ENCODE measurements at places on chromosomes 4 and X. TPM values are rescaled to one million over a fixed set of nuclear protein-coding genes. Genes with fewer than 3 reads are reported as not detected.

DNA sequence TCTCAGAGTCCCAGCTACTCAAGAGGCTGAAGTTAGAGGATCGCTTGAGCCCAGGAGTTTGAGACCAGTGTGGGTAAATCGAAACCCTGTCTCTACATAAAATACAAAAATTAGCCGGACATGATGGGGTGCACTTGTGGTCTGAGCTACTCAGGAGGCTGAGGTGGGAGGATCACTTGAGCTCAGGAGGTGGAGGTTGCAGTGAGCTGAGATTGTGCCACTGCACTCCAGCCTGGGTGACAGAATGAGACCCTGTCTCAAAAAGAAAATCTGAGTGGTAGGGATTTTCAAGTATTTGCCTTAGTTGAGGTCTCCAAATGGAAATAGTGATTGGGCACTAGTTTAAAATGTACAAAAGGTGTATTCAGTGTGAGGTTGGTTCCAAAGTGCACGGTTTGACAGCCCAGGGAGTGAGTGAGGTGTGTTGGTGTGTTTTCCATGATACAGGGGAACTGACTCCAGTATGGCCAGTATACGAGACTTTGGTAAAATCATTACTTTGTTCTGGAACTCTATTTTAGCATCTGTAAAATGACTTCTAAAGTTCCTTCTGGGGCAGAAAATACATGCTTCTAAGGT, 13.8 kb downstream of the ADD1 start:
- H3K27ac ChIP-seq, result no peak overlapping the region
- no peaks in the 10 kb centered on the region for H3K27me3 ChIP-seq
- peaks cover 42% of the 10 kb centered on the region for H3K36me3 ChIP-seq
- no peak overlapping the region for H3K4me3 ChIP-seq
- no peak for DNase-seq

Gene FRMPD3
- total RNA-seq, result 2.0 TPM

- no peaks in the 10 kb centered on the region for H3K27me3 ChIP-seq
- no peak within 1 kb of the TSS for H3K4me3 ChIP-seq
- no peak within 1 kb of the TSS for H3K27ac ChIP-seq
- no peak for DNase-seq
- no peaks in the 10 kb centered on the region for H3K36me3 ChIP-seq
Observed at GRCh38 chr4:76023389-76023788, at the start of gene CXCL10. TSS of gene CXCL10 (minus strand) at chr4:76023497. CDS start at chr4:76023431, 66 bp downstream.

DNA sequence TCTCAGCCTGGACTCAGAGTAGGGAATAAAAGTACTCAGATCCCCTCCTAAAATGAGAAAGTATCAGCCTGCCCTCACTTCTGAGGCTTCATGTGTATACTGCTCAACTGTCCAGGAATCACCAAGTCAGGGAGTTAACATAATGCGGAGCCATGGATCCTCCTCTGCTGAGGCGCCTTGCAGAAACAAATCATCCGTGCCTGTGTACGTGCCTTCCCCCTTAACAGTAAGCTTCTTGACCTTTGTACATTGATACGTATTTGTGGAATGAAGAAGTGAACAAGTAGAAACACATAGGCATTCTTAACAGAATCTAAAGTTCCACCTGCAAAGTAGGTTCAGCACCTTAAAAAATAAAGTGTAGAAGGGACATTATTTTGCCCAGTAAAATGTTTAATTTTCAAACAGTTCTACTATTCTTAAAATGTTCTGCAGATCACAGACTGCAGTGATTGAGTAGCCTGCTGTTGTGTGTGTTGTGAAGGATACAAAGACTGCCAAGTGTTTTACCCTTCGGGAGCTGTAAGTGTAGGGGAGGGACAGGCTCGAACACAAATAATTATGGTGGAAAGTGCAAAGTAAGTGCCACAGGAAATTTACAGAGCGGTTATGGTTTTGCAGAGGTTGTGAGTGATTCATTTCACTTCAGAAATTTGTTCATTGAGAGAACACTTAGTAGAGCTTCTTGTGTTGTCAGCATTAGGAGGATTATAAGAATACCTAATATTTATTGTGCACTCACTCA, 61.9 kb downstream of the ARHGAP10 start:
- H3K4me1 ChIP-seq, result peaks cover 36% of the 10 kb centered on the region
- H3K27me3 ChIP-seq, result peaks cover 3% of the 10 kb centered on the region
- H3K27ac ChIP-seq, result no peak overlapping the region

DNA sequence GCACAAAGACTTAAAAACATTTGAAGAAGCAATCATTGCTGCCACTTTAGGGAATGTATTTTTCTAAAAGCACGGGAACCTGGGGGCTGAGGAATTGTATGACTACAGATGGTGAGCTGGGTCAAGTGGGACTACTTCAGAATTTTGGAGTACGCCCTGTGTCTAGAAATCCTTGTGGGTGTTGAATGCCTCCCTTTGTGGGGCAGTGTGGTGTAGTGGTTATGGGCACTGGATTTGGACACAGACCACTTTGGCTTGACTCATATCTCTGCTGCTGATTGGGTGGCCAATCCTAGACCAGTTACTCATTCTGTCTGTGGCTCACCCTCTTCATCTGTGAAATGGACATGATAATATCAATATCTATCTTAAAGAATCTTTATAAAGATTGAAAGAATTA, 155.0 kb upstream of the RPS6KA3 start:
- no peaks in the 10 kb centered on the region for H3K36me3 ChIP-seq
- no peak overlapping the region for H3K4me3 ChIP-seq
- no peak for DNase-seq
- no peak overlapping the region for H3K27ac ChIP-seq
- peaks cover 18% of the 10 kb centered on the region for H3K4me1 ChIP-seq

DNA sequence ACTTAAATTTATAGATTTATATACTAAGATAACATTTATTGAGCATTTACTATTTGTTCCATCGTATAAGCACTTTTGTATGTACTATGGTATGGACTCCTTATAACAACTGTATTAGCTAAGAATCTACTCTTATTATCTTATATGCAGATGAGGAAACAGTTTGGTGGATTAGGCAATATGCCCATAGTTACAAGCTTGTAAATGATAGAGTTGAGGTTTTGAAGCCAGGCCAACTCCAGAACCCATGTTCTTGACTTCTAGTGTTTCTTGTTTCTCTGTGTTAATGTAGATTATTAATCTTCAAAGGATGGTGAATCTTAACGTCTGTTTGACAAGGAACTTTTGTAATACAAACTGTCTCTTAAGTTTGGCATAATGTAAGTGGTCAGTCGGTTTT, 71.3 kb downstream of the STIM2 start:
- H3K27ac ChIP-seq, result no peak overlapping the region
- H3K4me1 ChIP-seq, result peaks cover 20% of the 10 kb centered on the region
- DNase-seq, result no peak
- H3K36me3 ChIP-seq, result peaks cover 23% of the 10 kb centered on the region
- H3K4me3 ChIP-seq, result no peak overlapping the region

- H3K27ac ChIP-seq, result no peak overlapping the region
- no peak for DNase-seq
- no peak overlapping the region for H3K4me3 ChIP-seq
Observed at GRCh38 chr4:77911091-77911490, 48.5 kb downstream of the MRPL1 start.

Gene PAGE4
- total RNA-seq, result not detected

- H3K4me1 ChIP-seq, result no peaks in the 10 kb centered on the region
- no peak overlapping the region for H3K27ac ChIP-seq
- no peaks in the 10 kb centered on the region for H3K27me3 ChIP-seq
- DNase-seq, result no peak
- H3K4me3 ChIP-seq, result no peak overlapping the region
- H3K36me3 ChIP-seq, result no peaks in the 10 kb centered on the region
Observed at GRCh38 chr4:134320048-134320447, 118.5 kb upstream of the PABPC4L start.

Gene SRPX
- 3.5 TPM for total RNA-seq

Gene STAG2
- 92.3 TPM for total RNA-seq

GRCh38 chrX:45765281-45765680, 564.6 kb upstream of the DIPK2B start:
- peaks cover 23% of the 10 kb centered on the region for H3K36me3 ChIP-seq
- H3K4me1 ChIP-seq, result peaks cover 36% of the 10 kb centered on the region
- peak overlapping the region; percentile 48 for H3K27ac ChIP-seq
- no peaks in the 10 kb centered on the region for H3K27me3 ChIP-seq
- DNase-seq, result no peak
- H3K4me3 ChIP-seq, result peak overlapping the region; percentile 61

Gene CENPVL2
- not detected for total RNA-seq

Gene SMIM31
- not detected for total RNA-seq

Gene RADX
- total RNA-seq, result 10.4 TPM

DNA sequence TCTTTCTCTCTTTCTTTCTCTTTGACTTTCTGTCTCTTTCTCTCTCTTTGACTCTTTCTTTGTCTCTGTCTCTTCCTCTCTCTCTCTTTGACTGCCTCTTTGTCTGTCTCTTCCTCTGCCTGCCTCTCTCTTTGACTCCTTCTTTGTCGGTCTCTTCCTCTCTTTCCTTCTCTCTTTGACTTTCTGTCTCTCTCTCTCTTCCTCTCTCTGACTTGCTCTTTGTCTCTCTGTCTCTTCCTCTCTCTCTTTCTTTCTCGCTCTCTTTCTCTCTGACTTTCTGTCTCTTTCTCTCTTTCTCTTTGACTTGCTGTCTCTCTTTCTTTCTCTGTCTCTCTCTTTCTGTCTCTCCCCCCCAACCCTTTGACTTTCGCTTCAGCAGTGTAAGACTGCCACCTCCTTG, 36.4 kb upstream of the OGT start:
- H3K36me3 ChIP-seq, result no peaks in the 10 kb centered on the region
- no peaks in the 10 kb centered on the region for H3K27me3 ChIP-seq
- no peak overlapping the region for H3K4me3 ChIP-seq
- H3K27ac ChIP-seq, result no peak overlapping the region

GRCh38 chr4:101693842-101694398, 96.6 kb upstream of the BANK1 start:
- no peak for DNase-seq
- H3K36me3 ChIP-seq, result no peaks in the 10 kb centered on the region
- H3K27me3 ChIP-seq, result peaks cover 7% of the 10 kb centered on the region
- no peaks in the 10 kb centered on the region for H3K4me1 ChIP-seq
- H3K4me3 ChIP-seq, result no peak overlapping the region
- no peak overlapping the region for H3K27ac ChIP-seq

DNA sequence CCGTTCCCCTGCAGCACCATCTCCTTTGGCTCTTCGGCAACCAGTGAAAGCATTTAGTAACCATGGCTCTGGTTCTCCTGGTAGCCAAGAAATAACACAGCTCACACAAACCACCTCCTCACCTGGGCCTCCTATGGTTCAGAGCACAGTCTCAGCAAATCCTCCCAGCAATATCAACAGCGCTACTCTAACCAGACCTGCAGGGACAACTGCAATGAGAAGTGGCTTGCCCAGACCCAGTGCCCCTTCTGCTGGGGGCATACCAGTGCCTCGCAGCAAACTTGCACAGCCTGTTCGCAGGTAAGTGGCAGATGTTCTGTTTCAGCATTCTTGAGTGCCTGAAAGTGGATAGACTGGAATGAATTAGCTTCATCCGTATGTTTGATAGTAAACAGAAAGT, 63.0 kb upstream of the SLC10A4 start:
- no peak for DNase-seq
- H3K36me3 ChIP-seq, result peaks cover 31% of the 10 kb centered on the region
- no peaks in the 10 kb centered on the region for H3K4me1 ChIP-seq
- no peak overlapping the region for H3K27ac ChIP-seq

DNA sequence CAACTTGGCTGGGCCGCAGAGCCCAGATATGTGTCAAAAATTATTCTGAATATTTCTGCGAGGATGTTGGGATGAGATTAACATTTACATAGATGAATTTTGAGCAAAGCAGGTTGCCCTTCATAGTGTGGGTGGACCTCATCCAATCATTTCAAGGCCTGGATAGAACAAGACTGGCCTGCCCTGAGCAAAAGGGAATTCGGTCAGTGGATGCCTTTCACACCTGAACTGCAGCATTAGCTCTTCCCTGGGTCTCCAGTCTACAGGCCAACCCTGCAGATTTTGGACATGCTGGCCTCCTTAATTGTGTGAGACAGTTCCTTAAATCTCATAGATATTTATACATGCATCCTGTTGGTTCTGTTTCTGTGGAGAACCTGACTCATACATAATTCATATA, 32.4 kb upstream of the SLC10A4 start:
- no peak for DNase-seq
- no peaks in the 10 kb centered on the region for H3K4me1 ChIP-seq
- H3K27me3 ChIP-seq, result peaks cover 7% of the 10 kb centered on the region
- H3K36me3 ChIP-seq, result no peaks in the 10 kb centered on the region

GRCh38 chrX:72009731-72010130, 99.1 kb downstream of the NHSL2 start:
- no peak for DNase-seq
- H3K27ac ChIP-seq, result no peak overlapping the region
- no peaks in the 10 kb centered on the region for H3K36me3 ChIP-seq
- H3K27me3 ChIP-seq, result peaks cover 21% of the 10 kb centered on the region
- H3K4me1 ChIP-seq, result no peaks in the 10 kb centered on the region
- H3K4me3 ChIP-seq, result no peak overlapping the region

- H3K4me3 ChIP-seq, result no peak overlapping the region
- peaks cover 16% of the 10 kb centered on the region for H3K27me3 ChIP-seq
- H3K27ac ChIP-seq, result no peak overlapping the region
- H3K36me3 ChIP-seq, result no peaks in the 10 kb centered on the region
- H3K4me1 ChIP-seq, result no peaks in the 10 kb centered on the region
- no peak for DNase-seq
Observed at GRCh38 chrX:105823092-105823455, 735 bp downstream of the NRK start.

DNA sequence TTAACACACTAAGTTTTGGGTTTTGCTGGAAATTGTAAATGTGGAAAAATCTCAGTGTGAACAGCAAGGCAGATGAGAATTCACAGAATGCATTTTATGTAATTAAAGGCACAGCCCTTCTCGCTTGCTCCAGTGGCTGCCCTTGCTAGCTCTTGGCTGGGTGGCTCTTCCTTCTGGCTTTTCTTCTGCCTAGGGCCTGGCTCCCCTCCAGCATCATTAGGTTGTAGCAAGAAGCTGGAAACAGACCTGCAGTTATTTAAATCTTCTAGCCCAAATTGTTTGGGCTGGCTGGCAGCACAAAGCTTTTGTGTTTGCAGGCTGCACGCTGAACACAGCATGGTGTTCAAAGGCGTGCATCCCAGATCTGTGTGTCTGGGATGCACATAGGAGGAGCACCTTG, 56.5 kb downstream of the LIMCH1 start:
- H3K36me3 ChIP-seq, result no peaks in the 10 kb centered on the region
- DNase-seq, result no peak
- H3K4me3 ChIP-seq, result no peak overlapping the region
- peaks cover 2% of the 10 kb centered on the region for H3K27me3 ChIP-seq
- no peaks in the 10 kb centered on the region for H3K4me1 ChIP-seq

GRCh38 chrX:72062916-72063315, 68.8 kb downstream of the RTL5 start:
- no peak overlapping the region for H3K4me3 ChIP-seq
- H3K36me3 ChIP-seq, result no peaks in the 10 kb centered on the region
- no peaks in the 10 kb centered on the region for H3K4me1 ChIP-seq
- no peak for DNase-seq
- no peak overlapping the region for H3K27ac ChIP-seq

GRCh38 chr4:139744232-139744631, 78.6 kb downstream of the MGST2 start:
- no peak for DNase-seq
- H3K4me1 ChIP-seq, result peaks cover 8% of the 10 kb centered on the region

GRCh38 chr4:101184668-101185067, 162.7 kb downstream of the PPP3CA start:
- no peak for DNase-seq
- H3K4me3 ChIP-seq, result no peak overlapping the region
- peaks cover 14% of the 10 kb centered on the region for H3K36me3 ChIP-seq
- no peaks in the 10 kb centered on the region for H3K27me3 ChIP-seq
- no peak overlapping the region for H3K27ac ChIP-seq
- peaks cover 8% of the 10 kb centered on the region for H3K4me1 ChIP-seq

- DNase-seq, result peak; percentile 36
- no peaks in the 10 kb centered on the region for H3K36me3 ChIP-seq
- no peaks in the 10 kb centered on the region for H3K27me3 ChIP-seq
- peak overlapping the region; percentile 87 for H3K4me3 ChIP-seq
- peak overlapping the region; percentile 56 for H3K27ac ChIP-seq
Observed at GRCh38 chrX:103629318-103630170, 769 bp downstream of the TCEAL1 start.

Measured in activated naive CD8-positive, alpha-beta T cell treated with anti-CD3 and anti-CD28 coated beads, Interleukin-2, amount 10 ng/mL, durations not matched to agents 7 days and 5 days (primary cell).